ENCODE measurements at places on chromosomes 7 and 10.

- H3K36me3 ChIP-seq: no peaks in the 10 kb centered on the region
- no peak for DNase-seq
- peaks cover 16% of the 10 kb centered on the region for H3K27me3 ChIP-seq
- peaks cover 6% of the 10 kb centered on the region for H3K4me1 ChIP-seq
These were observed 257.3 kb upstream of the TCERG1L start for GRCh38 chr10:131568866-131569265.

DNA sequence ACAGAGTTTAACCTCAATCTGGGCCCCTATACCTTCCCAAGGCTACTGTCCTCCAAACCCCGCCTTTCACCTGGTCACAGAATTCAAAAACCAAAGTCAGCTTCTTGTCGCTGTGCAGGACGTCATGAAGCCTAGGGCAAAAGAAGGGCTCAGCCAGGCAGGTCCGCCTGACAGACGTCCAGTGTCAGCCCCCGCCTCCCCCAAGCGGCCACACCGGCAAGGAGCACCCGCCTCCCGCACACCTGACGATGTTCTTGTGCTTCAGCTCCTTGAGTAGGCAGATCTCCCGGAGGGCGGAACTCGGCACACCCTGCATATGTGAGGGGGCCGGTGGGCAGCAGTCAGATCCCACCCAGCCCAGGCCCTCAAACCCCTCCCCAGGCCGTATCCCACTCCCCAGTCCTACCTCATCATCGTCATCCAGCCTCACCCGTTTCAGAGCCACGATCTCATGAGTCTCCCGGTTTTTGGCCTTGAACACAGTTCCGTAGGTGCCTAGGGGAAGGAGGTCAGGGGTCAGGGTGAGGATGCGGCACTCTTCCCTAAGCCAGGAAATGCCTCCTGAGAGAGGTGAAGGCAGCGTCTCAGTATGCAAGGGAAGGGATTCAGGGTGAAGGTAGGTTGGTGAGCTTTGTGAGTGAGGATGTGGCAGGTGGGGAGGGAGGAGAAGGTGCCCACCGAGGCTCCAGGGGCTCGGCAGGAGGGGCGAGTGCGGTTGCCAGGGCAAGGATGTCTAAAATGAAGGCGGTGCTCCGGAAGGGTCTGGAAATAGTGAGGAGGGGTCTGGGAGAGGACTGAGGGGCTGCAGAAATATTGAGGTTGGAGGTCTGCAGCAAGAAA lies 811 bp downstream of the CDK5 start:
- H3K27me3 ChIP-seq: peaks cover 42% of the 10 kb centered on the region
- peak overlapping the region; percentile 30 for H3K27ac ChIP-seq
- peaks cover 45% of the 10 kb centered on the region for H3K4me1 ChIP-seq
- peak overlapping the region; percentile 92 for H3K4me3 ChIP-seq

- H3K36me3 ChIP-seq: peaks cover 35% of the 10 kb centered on the region
- H3K27me3 ChIP-seq: no peaks in the 10 kb centered on the region
- H3K4me3 ChIP-seq: no peak overlapping the region
These were observed 57.0 kb downstream of the CDC123 start for GRCh38 chr10:12252882-12253546.

DNA sequence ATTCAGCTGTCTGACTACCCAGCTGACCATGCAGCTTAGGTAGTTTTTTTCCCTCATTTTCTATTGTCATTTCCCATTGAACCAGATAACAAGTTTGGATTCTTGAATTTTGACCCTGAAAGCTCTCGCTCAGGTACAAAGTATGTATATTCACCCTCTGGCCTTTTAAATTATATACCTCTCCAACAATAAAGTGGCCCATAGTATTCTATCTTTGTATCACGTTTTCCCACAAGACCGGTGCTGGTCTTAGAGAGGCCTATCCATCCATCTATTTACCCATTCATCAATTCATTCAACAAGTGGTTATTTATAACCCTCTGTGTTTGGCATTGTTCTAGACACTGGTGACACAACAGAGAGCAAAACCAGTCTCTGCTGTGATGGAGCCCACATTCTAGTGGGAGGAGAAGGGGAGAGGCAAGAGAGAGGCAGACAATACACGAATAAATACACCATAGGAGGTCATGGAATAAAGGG lies 35.2 kb upstream of the NPSR1 start:
- DNase-seq: no peak
- no peaks in the 10 kb centered on the region for H3K27me3 ChIP-seq
- H3K4me3 ChIP-seq: no peak overlapping the region
- H3K4me1 ChIP-seq: peaks cover 11% of the 10 kb centered on the region

GRCh38 chr7:95908499-95908898 lies 136.1 kb downstream of the DYNC1I1 start:
- no peak overlapping the region for H3K4me3 ChIP-seq
- peaks cover 26% of the 10 kb centered on the region for H3K27me3 ChIP-seq
- no peak for DNase-seq
- H3K27ac ChIP-seq: no peak overlapping the region
- no peaks in the 10 kb centered on the region for H3K36me3 ChIP-seq

- peak; percentile 85 for DNase-seq
- no peak overlapping the region for H3K27ac ChIP-seq
- no peaks in the 10 kb centered on the region for H3K36me3 ChIP-seq
- peaks cover 49% of the 10 kb centered on the region for H3K4me1 ChIP-seq
- H3K27me3 ChIP-seq: peaks cover 45% of the 10 kb centered on the region
- H3K4me3 ChIP-seq: no peak overlapping the region
These were observed 37.2 kb upstream of the PCBD1 start for GRCh38 chr10:70925377-70926225.

All from nephron progenitor cell (in vitro differentiated cells).